Neuronal stem cell (in vitro differentiated cells): ENCODE measurements at places on chromosomes 11 and 22.

DNA sequence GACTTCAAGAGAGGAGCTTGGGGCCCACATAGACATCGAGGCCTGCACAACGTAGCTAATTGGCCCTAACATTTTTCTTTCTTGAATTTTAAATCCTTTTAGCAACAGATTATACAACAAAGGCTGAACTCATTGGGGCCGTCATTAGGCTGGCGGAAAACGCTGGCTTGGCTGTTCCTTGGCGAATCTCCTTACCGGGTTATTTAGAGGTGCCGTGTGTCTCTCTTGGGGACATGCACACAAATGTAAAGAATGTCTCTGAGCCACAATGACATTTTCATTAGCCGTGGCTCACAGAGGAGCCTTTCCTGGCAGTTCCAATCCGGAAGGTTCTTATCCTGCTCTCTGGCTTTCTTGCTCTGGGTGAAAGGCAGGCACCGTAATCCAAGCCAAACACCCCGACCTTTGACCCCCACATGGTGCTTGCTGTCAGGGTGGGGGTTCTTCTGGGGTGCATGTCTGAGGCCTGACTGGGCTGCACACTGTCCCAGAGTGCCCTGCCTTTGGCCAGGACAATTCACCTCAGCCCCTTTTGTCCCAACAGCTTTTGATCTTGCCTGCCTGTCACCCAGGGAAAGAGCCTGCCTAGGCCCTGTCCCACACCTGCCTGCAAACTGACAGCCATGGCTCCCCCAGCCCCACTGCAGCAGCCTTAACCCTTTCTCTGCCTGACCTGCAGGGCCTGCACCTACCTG, 9.2 kb upstream of the FGF3 start:
- no peaks in the 10 kb centered on the region for H3K27me3 ChIP-seq
- H3K27ac ChIP-seq, result peak overlapping the region; percentile 85

- H3K27ac ChIP-seq, result no peak overlapping the region
- H3K36me3 ChIP-seq, result no peaks in the 10 kb centered on the region
- peaks cover 9% of the 10 kb centered on the region for H3K27me3 ChIP-seq
- peaks cover 5% of the 10 kb centered on the region for H3K4me1 ChIP-seq
These were observed 151.3 kb downstream of the CEP164 start for GRCh38 chr11:117478926-117479325.

- peaks cover 7% of the 10 kb centered on the region for H3K4me1 ChIP-seq
- H3K27me3 ChIP-seq, result no peaks in the 10 kb centered on the region
- no peak overlapping the region for H3K4me3 ChIP-seq
These were observed 32.2 kb downstream of the ELMOD1 start for GRCh38 chr11:107623183-107623582.

DNA sequence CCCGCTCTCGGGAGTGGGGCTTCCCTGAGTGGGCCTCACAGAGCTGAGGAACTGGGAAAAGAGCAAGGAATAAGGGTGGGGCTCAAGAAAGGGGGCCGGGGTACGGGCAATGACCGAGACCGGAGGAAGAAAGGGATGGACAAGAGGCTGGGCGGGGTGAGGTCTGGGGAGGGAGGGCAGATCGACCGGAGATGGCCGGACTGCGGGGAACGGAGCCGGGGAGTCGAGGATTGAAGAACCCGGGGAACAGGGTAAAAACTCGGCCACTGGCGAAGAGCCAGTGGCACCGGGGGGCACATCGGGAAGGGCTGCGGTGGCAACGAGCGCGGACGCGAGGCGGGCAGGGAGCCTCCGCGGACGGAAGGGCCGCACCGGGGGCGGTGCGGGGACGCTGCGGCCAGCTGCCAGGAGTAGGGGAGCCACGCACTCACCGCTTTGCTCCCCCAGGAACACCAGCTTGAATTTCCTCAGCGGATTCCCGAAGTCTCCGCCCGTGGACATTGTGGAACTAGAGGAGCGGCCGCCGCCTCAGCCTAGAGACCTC, 667 bp downstream of the RAB6A start:
- H3K4me1 ChIP-seq, result peaks cover 4% of the 10 kb centered on the region
- DNase-seq, result no peak
- peak overlapping the region; percentile 91 for H3K27ac ChIP-seq
- H3K4me3 ChIP-seq, result peak overlapping the region; percentile 96
- no peaks in the 10 kb centered on the region for H3K27me3 ChIP-seq

DNA sequence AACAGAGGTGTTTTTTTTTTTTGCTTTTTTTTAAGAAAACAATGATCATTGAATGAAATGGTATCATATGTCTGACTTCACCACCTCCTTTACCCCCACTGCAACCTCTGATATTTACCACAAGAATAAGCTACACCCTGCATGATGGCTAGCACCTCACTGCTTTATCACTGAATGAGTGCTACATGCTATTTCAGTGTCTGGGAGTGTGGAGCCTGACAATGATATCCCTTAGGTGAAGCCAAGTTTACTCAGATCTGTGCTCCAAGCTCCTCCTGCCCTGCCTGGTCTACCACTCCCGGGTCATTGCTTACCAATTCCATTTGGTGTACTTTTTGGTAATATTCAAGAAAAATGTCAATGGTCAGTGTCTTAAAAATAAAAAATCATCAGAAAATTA, 21.1 kb downstream of the MMP20 start:
- H3K4me1 ChIP-seq, result no peaks in the 10 kb centered on the region
- no peaks in the 10 kb centered on the region for H3K27me3 ChIP-seq
- no peak overlapping the region for H3K4me3 ChIP-seq
- no peak for DNase-seq
- H3K36me3 ChIP-seq, result no peaks in the 10 kb centered on the region

- no peak overlapping the region for H3K27ac ChIP-seq
- DNase-seq, result no peak
- H3K27me3 ChIP-seq, result no peaks in the 10 kb centered on the region
These were observed 23.1 kb upstream of the CDC42EP2 start for GRCh38 chr11:65291613-65292012.

DNA sequence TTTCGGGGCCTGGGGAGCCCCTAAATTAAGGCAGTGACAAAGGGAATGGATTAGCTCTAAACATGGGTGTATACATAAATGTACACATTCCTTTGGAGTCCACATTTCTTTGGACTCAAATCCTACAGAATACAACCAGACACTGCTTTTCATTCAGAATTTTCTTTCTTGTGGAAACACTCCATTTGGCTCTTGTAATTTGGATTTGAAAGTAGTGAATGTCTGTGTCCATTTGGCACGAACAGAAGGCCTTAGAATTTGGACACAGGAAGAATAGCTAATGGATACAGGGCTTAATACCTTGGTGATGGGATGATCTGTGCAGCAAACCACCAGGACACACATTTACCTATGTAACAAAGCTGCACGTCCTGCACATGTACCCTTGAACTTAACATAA, 399.5 kb downstream of the NELL1 start:
- no peak for DNase-seq
- peaks cover 3% of the 10 kb centered on the region for H3K4me1 ChIP-seq
- H3K27me3 ChIP-seq, result no peaks in the 10 kb centered on the region
- no peaks in the 10 kb centered on the region for H3K36me3 ChIP-seq

DNA sequence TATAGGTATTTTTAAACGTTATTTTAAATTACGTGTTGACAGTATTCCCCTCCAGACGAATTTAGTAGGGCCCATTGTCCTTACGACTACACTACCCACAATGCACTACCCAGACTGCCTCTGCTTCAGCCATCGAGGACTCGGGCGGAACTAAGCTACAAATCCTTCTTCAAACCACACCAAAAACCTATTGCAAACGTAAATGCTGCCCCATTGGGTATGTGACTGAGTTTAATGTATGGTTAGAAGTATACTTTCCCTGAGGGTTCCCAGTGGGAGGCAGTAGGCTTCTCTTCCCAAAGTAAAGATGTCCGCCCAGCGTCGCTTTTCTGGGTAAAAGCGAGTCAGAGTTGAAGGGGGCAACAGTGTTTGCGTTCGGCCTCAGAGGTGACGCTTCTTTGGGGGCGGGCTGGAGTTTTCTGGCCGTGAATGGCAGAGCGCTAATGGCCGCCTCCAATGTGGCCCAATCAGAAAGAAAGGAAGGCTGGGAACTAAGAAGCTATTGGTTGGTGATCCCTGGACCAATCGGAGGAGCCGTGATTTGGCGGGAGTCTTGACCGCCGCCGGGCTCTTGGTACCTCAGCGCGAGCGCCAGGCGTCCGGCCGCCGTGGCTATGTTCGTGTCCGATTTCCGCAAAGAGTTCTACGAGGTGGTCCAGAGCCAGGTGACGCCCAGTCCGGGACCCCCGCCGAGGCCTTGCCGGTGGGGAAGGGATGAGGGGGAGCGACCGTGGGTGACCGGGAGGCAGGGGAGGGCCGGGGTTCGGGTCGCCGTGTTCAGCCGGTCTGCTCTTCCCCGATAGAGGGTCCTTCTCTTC, at the start of gene CDC45:
Gene CDC45 (plus strand): TSS at position 566 of the 818 bp plus-strand sequence. CDS start 49 bp downstream, at position 615.
- peak; percentile 97 for DNase-seq
- no peaks in the 10 kb centered on the region for H3K27me3 ChIP-seq
- peaks cover 8% of the 10 kb centered on the region for H3K36me3 ChIP-seq
- peak within 1 kb of the TSS; percentile 95 for H3K4me3 ChIP-seq
- H3K27ac ChIP-seq, result peak within 1 kb of the TSS; percentile 65
- peaks cover 7% of the 10 kb centered on the region for H3K4me1 ChIP-seq

DNA sequence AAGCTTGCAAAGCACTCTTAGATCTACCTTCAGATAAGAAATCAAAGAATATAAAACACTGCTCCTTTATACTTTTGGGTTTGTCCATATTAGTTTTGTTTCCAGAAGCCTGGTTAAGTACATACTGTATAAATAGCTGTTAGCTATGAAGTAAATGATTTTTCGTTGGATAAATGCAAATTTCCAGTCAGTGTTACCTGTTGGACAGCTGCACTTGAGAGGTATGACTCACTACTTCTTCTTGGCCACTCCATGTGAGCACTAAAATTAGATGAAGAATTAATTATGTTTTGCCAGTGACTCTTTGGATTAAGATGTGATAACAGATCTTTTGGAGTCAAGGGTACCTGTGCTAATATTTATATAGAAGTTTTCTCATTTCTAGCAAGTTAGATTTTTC, 9.5 kb upstream of the TSG101 start:
- no peaks in the 10 kb centered on the region for H3K27me3 ChIP-seq
- H3K36me3 ChIP-seq, result peaks cover 52% of the 10 kb centered on the region
- DNase-seq, result no peak
- H3K4me1 ChIP-seq, result no peaks in the 10 kb centered on the region
- H3K4me3 ChIP-seq, result no peak overlapping the region

GRCh38 chr11:27363576-27364117, 632 bp upstream of the CCDC34 start:
- H3K27ac ChIP-seq, result peak overlapping the region; percentile 72
- H3K4me1 ChIP-seq, result peaks cover 3% of the 10 kb centered on the region
- DNase-seq, result no peak
- H3K4me3 ChIP-seq, result peak overlapping the region; percentile 72

DNA sequence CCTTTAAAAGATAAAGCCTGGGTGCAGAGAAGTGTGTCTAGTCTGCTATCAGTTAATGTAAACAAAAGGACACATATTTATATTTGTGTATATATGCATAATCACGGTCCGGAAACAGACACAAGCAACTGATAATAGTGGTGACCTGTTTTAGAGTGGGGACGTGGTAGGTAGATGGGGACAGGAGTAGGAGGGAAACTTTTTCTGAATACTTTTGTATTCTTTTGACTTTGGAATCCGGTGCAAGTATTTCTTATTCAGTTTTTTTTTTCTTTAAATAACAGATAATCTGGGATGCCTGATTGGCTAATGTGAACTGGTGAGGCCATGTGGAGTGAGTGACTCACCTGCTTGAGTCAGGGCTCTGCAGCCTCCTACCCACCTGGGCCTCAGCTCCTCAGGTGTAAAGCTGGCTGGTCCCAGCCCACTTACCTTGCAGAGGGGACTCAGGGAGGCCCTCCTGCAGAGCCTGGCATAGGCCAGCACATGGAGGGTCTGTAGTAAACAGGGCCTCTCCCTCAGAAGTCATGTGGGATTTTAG, 15.3 kb downstream of the MICAL2 start:
- H3K27ac ChIP-seq, result no peak overlapping the region
- no peaks in the 10 kb centered on the region for H3K4me1 ChIP-seq
- DNase-seq, result no peak
- H3K4me3 ChIP-seq, result no peak overlapping the region
- H3K36me3 ChIP-seq, result no peaks in the 10 kb centered on the region
- H3K27me3 ChIP-seq, result peaks cover 6% of the 10 kb centered on the region

DNA sequence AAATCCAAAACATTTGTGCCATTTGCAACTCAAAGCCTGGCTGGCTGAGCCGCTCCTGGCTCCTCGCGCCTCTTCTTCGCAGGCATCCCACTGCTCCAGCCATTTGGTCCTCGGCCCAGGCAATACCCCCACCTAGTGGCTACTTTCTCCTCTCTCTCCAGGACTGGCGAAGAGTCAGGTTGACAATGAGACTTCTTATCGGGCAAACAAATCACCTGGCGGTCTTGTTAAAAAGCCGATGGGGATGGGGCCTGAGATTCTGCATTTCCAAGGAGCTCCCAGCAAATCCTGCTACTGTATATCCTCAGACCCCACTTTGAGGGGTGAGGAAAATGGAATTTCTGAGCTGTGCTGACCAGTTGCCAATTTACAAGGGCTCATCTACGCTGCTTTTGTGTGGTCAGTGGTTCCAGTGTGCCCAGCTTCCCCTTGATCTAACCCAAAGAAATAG, 89.0 kb downstream of the ISX start:
- peak; percentile 56 for DNase-seq
- H3K27me3 ChIP-seq, result no peaks in the 10 kb centered on the region
- H3K27ac ChIP-seq, result no peak overlapping the region
- H3K4me3 ChIP-seq, result no peak overlapping the region

DNA sequence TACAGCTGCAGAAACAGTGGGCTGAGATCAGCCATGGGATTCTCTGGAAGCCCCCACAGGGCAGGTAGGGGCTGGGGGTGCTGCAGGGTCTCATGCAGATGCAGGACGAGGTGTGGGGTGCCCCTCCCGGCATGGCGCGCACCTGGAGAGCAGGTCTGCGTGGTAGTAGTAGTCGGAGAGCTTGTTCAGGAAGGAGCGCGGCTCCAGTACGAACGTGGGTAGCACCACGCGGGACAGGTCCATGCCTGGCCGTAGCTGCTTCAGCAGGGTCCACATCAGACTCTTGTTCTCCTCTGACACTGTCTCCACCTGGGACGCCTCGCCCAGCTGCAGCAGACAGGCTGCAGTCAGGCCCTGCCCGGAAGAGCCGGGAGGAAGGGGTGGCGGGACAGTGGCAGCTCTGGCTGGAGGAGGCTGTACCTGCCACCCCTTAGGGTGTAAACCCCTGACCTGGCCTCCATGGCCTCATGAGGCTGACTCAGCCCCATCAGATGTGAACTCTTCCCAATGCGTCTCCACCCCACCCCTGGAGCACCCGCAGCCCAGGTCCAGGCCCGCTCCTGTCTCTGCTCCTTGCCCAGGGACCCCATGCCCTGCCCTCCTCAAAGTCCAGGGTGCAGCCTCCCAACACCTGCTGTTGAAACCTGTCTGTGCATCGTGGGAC, 47.0 kb upstream of the CARS1 start:
- DNase-seq, result no peak
- no peaks in the 10 kb centered on the region for H3K27me3 ChIP-seq
- H3K4me1 ChIP-seq, result no peaks in the 10 kb centered on the region
- H3K4me3 ChIP-seq, result no peak overlapping the region
- peaks cover 9% of the 10 kb centered on the region for H3K36me3 ChIP-seq

DNA sequence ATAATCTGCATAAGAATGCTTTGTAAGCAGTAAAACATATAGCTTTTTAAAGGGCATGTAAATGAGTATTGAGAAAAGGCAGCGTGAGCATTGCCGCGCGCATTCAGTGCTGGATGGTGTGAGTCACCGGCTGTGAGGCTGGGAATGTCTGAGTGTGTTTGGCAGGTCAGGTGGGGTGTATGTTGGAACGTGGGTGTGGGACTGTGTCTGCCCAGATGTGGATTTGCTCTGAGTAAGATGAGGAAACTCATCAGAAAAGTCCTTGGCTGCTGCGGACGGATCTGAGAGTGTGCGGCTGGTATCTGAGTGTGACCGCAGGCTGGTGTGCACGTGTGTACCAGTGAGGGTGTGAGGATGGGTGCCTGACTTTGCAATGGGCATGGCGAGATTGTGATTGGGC, 66.2 kb upstream of the NECTIN1 start:
- H3K27me3 ChIP-seq, result peaks cover 37% of the 10 kb centered on the region
- no peak for DNase-seq
- no peaks in the 10 kb centered on the region for H3K36me3 ChIP-seq
